GF-D8 (cell line): ENCODE measurements at places on chromosomes 13 and 19.

DNA sequence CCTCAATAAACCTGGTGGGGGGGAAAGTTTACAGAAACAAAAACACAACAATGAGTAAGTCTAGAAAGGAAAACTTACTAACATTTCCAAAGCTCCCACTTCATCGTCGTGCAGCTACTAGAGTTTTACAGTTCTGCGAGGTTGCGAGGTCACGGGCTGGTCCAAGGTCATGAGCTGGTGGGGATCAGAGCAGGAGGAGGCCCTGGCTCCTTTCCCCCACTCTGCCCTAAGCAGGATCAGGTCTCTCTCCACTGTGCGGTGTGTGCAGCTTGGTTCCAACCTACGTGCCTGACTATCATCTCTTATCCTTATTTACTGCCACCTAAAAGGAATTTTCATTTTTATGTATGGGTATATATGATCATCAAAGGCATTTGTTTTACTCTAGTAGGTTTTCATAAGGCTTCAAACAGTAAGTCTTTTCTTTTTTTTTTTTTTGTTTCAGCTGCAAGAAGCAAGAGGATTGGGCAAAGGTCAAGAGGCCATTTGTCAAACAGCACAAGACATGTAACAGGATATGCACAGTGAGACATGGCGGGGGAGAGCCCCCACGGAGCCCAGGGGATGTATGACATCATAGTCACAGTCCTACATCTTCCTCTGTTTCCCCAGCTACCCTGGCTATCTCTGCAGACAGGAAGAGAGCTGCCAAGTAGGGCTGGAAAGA is 76.6 kb upstream of the POMP start:
- DNase-seq, result no peak

DNA sequence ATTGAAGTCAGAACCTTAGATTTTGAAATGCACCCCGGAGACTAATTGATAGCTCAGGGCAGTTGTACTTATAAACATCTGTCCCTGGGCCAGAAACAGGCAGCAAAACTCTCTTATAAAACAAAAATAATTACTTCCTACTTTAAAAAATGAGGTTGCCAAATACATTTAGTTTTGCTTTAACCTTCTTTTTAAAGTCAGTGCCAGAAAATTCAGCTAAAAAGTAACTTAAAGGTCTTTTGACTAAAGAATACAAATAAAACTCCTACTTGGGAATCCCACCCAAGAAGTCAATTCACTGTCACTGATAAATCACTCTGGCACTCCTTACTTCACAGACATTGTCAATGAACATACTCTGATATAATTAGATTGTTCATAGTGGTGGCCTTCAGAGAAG is 60.7 kb downstream of the DOCK9 start:
- no peak for DNase-seq

DNA sequence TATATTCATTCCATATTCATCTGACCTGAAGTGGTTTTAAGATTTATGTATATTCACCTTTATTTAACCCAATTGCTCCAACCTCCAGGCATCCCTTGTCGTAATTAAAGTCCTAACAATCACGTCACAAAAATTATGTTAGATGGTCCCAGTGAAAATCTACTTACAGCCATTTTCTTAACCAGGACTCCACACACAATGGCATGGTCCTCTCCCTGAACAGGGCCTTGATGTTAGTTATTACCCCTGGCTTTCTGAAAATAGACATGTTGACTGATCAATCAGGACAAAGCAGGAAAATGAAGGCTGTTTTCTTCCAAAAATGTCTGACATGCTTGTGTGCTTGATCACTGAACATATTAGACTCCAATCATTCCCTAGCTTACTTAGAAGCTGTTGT is 542.7 kb upstream of the SLITRK5 start:
- no peak for DNase-seq

DNA sequence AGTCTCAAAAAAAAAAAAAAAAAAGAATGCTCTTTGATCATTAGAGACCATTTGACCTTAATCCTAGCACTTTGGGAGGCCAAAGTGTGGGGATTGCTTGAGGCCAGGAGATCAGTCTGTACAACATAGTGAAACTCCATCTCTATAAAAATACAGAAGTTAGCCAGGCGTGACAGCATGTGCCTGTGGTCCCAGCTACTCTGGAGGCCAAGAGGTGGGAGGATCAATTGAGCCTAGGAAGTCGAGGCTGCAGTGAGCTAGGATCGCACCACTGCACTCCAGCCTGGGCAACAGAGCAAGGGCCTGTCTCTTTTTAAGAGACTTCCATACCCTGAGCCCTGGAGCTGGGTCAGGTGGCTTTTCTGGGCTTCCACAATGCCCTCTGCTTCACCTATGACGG is 11.5 kb upstream of the COLGALT1 start:
- no peak for DNase-seq

- DNase-seq, result no peak
Measured at GRCh38 chr13:111262281-111262680, 58.2 kb upstream of the TEX29 start.

DNA sequence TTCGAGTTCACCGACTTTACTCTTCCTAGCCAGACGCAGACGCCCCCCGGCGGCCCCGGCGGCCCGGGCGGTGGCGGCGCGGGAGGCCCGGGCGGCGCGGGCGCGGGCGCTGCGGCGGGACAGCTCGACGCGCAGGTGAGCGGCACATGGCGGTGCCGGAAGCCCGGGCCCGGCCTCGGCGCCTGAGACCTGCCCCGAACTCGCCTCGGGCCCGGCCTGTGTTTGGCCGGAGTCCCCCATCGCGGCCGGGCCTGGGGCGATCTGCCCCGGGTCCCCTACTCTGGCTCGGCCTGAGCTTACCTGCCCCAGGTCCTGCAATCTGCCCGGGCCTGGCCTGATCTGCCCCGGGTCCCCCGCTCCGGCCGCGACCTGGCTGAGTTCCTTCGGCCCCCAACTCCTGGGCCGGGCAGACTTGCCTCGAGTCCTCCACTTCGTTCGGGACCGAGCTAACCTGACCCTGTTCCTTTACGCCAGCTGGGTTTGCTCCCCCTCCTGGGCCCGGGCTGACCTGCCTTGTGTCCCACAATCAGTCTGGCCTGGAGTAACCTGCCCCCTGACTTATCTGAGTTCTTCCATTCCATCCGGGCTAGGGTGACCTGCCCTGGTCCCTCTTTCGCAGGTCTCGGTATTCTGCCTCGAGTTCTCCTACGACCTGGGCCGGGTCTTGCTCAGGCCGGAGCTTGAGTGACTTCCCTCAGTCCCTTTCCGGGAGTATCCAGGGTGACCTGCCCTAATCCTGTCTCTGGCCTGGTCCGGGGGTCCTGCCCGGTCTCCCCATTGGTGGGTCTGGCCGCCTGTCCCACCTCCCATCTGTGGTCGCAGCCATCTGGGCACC is 764 bp downstream of the UPF1 start:
- no peak for DNase-seq

GRCh38 chr19:1181606-1182005 is 7.5 kb upstream of the SBNO2 start:
- no peak for DNase-seq

GRCh38 chr13:40379794-40380578 is 286.5 kb downstream of the FOXO1 start:
- DNase-seq, result no peak

DNA sequence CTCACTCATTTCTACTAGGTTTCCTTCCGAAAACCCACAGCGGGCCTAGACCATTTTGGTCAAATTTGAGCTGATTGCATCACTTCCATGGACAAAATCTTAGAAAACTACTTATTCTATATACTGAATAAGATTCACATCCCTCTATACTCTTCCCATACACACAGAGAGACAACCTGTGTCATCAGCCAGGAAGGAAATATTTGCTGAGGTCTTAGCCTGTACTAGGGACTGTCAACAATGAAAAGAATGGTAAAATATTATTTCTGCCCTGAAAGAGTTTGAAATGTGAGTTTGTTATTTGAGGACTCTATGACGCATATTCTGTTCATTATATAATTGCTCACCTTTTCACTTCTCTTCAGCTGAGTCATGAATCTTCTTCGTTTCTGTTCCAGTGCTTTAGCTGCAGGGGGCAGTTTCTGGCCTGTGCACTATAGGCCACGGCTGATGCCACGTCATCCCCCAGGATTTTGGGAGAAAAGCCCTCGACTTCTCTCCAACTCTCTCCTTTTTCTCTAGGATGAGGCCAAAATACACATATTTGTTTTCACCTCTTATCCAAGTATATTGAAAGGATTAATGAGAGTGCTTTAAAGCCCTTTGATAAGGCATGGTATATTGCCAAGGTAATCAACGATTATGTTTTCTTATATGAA is 47.7 kb downstream of the GSX1 start:
- no peak for DNase-seq

DNA sequence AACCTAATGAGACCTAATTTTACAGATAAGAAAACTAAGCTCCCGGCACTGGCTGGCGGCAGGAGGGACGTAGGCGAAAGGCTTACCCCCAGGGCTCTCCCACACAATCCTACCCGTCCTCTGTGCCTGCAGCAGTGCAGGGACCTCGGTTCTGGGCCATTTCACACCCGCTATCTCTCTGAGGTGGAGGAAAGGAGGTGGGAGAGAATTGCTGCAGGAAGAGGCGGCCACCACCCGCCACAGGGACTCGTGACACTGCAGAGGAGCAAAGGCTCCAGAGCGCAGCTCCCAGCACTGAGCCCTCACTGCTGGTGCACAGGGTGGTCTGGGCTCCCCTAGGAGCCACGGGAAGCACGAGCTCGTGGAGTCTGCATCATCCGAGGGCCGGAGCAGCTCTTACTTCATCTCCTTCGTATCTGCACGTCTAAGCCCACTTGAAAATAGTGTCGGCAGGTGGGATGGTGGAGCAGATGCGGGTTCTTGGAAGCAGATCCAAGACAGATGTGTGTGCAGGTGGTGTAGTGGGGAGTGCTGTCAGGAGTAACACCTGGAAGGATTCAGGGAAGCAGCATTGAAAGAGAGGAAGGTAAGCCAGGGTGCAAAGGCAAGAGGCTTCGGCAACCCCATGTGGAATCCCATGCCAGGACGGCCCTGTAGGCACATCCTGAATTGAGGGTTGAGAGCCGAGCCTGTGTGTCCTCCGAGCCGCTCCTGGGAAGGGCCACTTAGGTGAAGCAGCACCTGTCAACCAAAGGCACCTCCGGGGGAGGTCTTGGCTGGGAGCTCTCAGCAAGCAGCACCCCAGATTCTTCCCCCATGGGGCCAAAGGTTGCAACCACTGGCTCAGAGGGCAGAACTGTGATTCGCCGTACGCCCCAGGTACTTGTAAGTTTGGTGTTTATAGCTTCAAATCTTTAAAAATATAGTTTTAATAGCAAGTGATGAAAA is 115.8 kb upstream of the SPACA7 start:
- DNase-seq, result no peak

- no peak for DNase-seq
Measured at GRCh38 chr13:101390461-101390860, 25.8 kb downstream of the NALCN start.

DNA sequence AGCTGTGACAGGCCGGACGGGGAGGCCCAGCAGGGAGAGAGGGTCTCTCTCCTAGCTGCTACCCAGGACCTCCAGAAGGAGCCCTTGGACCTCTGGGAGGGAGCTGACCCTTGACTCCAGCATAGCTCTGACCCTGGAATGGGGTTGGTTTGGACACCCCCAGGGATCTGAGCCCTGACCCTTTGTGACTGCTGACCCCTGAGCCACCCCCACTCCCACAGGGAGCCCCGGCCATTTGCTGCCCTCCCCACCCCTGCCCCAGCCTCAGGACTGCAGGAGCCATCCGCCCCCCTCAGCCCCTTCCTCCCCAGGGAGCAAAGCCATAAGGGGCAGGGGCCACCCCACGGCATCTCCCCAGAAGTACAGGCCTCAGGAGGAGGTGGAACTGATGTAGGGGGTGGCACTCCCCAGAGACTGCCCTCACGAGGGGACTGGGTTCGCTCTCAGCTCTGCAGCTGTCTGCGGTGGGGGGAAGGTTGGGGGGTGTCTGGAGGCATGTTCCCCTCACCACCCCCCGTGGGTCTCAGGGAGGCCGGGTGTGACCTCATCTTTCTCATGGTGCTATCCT is 7.0 kb downstream of the COX6B2 start:
- DNase-seq, result no peak

GRCh38 chr13:46121033-46121432 is 16.2 kb upstream of the CPB2 start:
- no peak for DNase-seq

- DNase-seq, result no peak
Measured at GRCh38 chr13:98787173-98787572, 34.7 kb upstream of the SLC15A1 start.

DNA sequence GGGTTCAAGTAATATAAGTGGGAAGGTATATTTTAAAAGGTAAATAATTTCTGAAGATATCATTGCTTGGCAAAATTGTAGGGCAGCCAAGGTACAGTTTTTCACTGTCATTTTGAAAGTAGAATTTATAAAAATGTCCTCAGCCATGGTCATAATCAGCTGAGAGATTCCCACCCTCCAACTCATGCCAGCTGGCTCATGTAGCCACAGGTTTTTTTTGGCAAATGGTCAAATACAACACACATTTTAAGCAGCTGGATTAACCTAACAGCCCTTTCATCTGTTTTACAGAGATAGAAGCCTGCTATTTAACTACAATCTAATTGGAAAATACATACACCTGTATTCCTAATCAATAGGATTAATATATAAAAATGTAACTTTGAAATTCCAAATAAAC is 619.2 kb upstream of the SGCG start:
- no peak for DNase-seq

- DNase-seq, result no peak
Measured at GRCh38 chr13:28173793-28174192, 35.4 kb downstream of the PAN3 start.

DNA sequence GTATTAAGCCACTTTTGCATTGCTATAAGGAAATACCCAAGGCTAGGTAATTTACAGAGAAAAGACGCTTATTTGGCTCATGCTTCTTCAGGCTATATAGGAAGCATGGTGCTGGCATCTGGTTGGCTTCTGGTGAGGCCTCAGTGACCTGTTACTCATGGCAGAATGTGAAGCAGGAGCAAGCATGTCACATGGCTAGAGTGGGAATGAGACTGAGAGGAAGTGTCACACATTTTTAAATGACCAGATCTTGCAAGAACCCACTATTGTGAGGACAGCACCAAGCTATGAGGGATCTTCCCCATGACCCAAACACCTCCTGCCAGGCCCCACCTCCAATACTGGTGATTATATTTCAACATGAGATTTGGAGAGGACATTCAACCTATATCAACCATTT is 25.7 kb upstream of the IGFL4 start:
- DNase-seq, result no peak

DNA sequence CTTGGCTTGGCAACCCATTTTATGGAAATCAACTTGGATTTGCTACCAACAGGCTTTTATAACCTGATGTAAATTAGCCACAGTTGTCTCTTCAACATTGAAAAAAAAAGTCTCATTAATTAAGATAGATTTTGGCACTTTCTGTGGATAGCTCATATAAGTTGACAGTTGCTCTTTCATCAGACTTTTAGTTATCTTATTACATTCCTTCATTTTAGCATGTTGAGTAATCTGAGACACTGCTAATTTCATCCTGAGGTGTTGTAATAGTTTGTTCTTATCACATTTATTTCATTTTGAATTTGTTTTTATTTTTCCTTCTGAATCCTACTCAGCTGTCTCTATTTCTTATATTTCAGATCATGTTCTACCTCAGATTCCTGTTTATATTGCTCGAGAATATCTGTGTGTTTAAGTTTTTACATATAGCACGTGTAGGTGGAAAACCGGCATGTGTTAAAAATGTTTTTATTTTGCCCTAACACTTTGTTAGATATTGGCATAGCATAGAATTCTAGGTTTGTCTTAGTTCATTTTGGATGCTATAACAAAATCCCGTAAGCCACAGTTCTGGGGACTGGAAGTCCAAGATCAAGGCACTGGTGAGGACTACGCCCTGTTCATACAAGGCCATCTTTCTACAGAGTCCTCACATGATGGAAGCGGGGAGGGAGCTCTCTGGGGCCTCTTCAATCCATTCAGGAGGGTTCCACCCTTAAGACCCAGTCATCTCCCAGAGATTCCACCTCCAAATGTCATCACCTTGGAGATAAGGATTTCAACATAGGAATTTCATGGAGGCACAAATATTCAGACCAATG is 239.4 kb downstream of the COL4A1 start:
- DNase-seq, result no peak
